ENCODE measurements at places on chromosomes 1 and 21. TPM values are rescaled to one million over a fixed set of nuclear protein-coding genes. Genes with fewer than 3 reads are reported as not detected.

The DSCAM gene
- total RNA-seq = 0.15 TPM

The LYPD8 gene
- total RNA-seq = not detected

The PCSK9 gene
- total RNA-seq = 33.8 TPM

The INKA2 gene
- 10.9 TPM for total RNA-seq

The ERVH48-1 gene
- 17.7 TPM for total RNA-seq

The SLC44A5 gene
- total RNA-seq = 2.7 TPM

The FCAMR gene
- not detected for total RNA-seq

The CENPF gene
- 170 TPM for total RNA-seq

The SPRR4 gene
- total RNA-seq = not detected

The FABP3 gene
- total RNA-seq = 34.8 TPM

The RPF1 gene
- 41.8 TPM for total RNA-seq

The GJC2 gene
- total RNA-seq = 0.55 TPM

The RABGGTB gene
- total RNA-seq = 124 TPM

The STUM gene
- total RNA-seq = 1.2 TPM

The MROH7 gene
- total RNA-seq = not detected

The DMBX1 gene
- total RNA-seq = 0.30 TPM

The TINAGL1 gene
- 11.2 TPM for total RNA-seq

The BSND gene
- total RNA-seq = 0.43 TPM

The LCE1C gene
- not detected for total RNA-seq

The KCNK2 gene
- total RNA-seq = 1.2 TPM

The USP33 gene
- total RNA-seq = 55.5 TPM

The KRTAP10-1 gene
- total RNA-seq = not detected

The COL9A2 gene
- 3.2 TPM for total RNA-seq

The RUNX3 gene
- 0.82 TPM for total RNA-seq

The RAP1GAP gene
- 8.4 TPM for total RNA-seq

The LENEP gene
- 1.3 TPM for total RNA-seq

The POTED gene
- total RNA-seq = not detected

The DDR2 gene
- total RNA-seq = 2.1 TPM

The CA6 gene
- not detected for total RNA-seq

Measured in H1 (cell line).